ENCODE measurements at places on chromosomes 7 and 10. TPM values are rescaled to one million over a fixed set of nuclear protein-coding genes. Genes with fewer than 3 reads are reported as not detected.
A peak's percentile ranks its signal among the peaks of the same experiment; 100 is the strongest.

Gene FAM237B
- total RNA-seq: not detected

Gene CALY
- 1.5 TPM for total RNA-seq

Gene SAMD9L
- 6.4 TPM for total RNA-seq

Gene CAMK2B
- 3.9 TPM for total RNA-seq

DNA sequence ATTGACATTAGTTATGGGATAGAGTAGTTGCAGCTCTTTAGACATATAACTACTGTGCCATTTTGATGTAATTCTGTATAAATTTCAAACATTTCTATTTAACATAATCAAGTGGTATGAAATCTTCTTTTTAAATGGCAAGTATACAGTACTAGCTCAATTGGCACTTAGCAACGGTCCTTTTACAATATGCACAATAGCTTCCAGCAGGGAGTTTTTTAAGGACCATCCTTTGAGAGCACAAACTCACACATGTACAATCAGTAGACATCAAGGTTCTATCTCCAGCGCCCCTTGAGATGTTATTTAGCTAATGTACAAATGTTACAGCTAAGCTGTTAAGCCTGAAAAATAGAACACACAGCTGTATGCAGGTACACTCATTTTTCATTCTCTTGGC, 480.7 kb downstream of the TFEC start:
- DNase-seq: no peak

GRCh38 chr10:74488907-74489306, 337.5 kb upstream of the KAT6B start:
- DNase-seq: no peak

GRCh38 chr7:28346256-28346655, 66.1 kb upstream of the CREB5 start:
- no peak for DNase-seq

DNA sequence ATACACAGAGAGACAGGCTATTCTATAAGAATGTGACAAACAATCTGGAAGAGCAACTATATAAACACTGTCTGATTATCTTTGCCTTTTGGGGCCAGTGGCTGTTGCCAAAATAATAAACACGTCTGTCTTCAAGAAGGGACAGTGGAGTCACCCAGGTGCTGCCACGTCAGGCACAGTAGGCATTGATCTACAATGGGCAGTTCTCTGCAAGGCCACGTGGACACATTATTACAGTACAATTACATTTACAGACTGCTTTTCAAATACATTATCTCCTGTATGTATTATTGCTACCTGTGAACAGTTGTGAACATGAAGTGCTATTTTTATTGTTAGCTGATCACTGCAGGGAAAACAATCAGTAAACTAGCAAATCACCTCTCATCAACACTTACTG, 14.0 kb downstream of the DNMBP start:
- no peak for DNase-seq

GRCh38 chr10:63534723-63535122, 13.5 kb downstream of the REEP3 start:
- no peak for DNase-seq

DNA sequence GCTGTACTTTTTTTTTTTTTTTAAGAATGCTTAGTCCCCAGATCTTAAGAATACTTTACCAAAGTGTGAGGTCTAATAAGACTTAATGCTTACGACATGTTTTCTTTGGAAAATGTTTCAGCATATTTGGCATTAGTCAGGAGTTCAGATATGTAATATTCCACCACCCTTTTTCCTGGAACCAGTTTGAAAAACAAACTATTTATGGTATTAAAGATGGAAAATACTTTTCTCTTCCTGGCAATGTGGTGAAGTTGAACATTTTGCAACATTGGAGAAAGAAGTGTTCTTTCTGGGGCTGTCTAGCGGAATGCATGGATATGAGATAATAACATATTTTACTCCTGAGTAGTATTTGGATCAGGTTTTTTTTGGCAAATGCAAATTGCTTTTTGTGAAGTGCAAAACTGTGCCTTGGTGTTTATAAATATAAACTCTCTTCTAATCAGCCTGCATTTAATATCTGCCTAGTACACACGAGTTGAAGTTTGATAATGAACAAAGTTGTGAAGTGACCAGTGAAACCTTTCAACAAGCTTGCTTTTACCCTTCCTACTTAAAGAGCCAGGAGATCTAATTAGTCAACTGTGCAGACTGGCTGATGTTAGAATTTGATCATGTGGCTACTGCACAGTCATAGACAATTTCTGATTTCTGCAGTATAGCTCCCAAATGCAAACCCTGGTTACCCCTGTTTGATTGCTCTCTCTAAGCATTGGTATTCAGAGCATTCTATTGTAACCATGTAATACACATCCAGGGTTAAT, 20.9 kb downstream of the MAP3K8 start:
- DNase-seq: no peak

GRCh38 chr7:5083311-5083711, 37.7 kb downstream of the RBAK start:
- no peak for DNase-seq

- no peak for DNase-seq
These were observed 71.9 kb upstream of the TNS3 start for GRCh38 chr7:47653550-47654411.

- DNase-seq: peak; percentile 16
These were observed 1.6 kb downstream of the KNDC1 start for GRCh38 chr10:133161486-133162109.

DNA sequence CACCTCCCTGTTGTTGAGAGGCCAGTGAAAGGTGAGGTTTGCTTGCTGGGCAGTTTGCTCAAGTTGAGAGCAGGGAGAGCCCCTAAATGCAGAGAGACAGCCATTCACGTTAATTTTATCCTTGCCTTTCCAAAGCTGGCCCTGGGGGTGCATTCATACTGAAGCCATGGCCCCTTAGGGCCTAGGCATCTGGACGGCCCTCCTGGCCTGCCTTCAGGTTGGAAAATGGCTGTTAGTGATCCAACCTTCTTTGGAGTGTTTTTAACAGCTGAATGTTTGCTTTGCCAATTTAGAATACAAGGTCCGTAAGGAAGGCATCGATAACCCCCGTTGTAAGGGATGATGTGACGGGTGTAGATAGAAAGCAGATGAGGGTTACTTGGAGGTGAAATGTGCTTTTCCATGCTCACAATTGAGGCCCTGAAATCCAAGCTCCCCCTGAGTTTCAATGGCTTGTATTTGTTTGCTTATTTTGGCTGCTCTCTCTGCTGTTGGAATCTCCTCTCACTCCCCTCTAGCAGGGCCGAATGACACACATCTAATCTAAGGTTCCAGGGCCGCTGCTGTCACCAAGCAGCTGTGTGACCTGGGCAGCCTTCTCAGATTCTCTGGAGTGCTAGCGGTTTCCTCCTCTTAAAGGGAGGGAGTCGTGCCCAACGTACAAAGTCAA, 171.6 kb upstream of the MKI67 start:
- no peak for DNase-seq

- peak; percentile 72 for DNase-seq
These were observed 10.4 kb downstream of the TNS3 start for GRCh38 chr7:47571331-47572093.
